CD4-positive, alpha-beta T cell (primary cell): ENCODE measurements at places on chromosomes 7 and 10. TPM values are rescaled to one million over a fixed set of nuclear protein-coding genes. Genes with fewer than 3 reads are reported as not detected.

DNA sequence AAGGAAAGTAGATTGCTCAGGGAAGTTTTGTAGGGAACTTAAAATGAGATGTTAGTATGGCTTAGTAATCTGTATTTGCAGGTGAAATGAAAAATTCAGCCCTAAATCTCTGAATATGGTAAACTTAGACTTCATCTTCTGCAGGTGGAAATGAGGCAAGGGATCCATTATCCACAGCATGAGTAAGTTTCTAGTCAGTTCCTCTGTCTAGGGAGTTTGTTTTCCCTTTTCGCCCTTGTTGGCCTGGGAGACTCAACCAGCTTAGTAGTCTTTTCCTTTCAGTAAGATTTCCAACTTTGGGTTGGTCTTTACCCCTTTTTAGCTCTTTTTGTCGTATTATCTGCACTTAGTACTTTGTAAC is 65.6 kb downstream of the ZEB1 start:
- no peak overlapping the region for H3K4me3 ChIP-seq
- H3K27ac ChIP-seq: no peak overlapping the region
- H3K27me3 ChIP-seq: no peaks in the 10 kb centered on the region
- peaks cover 2% of the 10 kb centered on the region for H3K4me1 ChIP-seq

GRCh38 chr10:104925232-104925851 is 284.3 kb downstream of the SORCS3 start:
- H3K27me3 ChIP-seq: no peaks in the 10 kb centered on the region
- H3K27ac ChIP-seq: no peak overlapping the region
- H3K4me3 ChIP-seq: no peak overlapping the region
- H3K36me3 ChIP-seq: no peaks in the 10 kb centered on the region
- H3K4me1 ChIP-seq: no peaks in the 10 kb centered on the region
- DNase-seq: no peak

DNA sequence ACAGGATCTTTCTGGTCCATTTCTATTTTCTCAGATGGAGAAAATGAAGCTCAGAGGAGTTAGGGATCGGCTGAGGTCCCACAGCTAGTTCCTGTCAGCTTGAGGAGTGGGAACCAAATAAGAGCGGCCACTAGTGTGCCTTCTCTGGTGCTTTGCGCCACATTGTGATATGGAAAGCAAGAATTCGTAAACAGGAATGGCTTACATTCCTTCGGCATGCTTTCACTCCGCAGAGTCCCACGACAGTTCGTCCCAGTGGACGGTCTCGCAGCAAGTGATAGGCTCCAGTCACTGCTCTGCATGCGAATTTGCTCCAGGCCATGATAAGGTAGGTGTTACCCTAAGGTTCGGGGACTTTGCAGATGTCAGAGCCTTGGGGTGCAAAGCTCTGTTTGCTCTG is 41.5 kb upstream of the PTF1A start:
- no peak for DNase-seq
- H3K27ac ChIP-seq: no peak overlapping the region
- H3K4me3 ChIP-seq: no peak overlapping the region
- H3K4me1 ChIP-seq: no peaks in the 10 kb centered on the region
- H3K27me3 ChIP-seq: no peaks in the 10 kb centered on the region

DNA sequence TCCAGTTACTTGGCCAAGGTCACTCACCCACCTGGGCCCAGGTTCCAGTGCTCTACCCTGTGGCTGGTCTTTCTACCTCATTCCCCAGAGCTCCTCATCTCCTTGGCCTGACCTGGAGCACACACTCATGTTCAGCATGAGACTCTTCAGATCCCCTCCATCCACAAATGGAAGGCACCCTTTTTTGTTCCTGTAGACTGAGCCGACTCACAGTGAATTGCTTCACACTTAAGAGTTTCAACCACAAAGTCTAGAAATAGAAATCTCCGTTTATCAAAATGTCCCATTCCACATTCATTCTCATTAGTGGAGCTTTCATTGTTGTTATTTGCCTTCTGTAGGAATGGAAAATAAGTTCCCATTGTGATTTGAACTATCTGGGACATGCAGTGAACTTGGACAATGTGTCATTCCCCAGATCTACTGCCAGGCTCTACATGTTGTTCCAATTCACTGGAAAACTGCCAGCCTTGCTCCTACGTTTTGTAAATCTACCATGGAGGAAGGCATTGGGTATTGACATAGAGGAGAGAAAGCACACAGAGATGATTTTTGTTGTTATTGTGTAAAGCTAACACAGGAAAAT is 125.3 kb upstream of the CELF2 start:
- no peaks in the 10 kb centered on the region for H3K4me1 ChIP-seq
- no peak overlapping the region for H3K27ac ChIP-seq
- DNase-seq: no peak
- no peaks in the 10 kb centered on the region for H3K36me3 ChIP-seq
- no peak overlapping the region for H3K4me3 ChIP-seq

DNA sequence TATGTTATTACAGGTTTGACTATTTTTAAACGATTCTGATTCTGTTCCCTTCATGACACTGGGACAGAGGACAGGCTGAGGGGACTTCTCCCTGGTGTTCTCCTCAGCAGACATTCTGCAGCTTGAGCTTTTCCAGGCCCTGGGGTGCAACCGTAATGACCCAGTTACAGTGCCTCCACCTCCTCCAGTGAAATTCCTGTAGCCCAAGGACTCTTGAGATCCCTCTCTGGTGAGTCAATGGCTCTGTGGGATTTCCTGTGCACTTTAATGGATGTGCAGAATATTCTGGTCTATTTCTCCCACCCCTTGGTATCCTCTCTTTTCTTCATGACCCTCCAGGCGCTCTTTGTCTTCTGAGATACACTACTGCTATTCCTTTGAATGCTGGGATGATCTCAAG is 319.3 kb downstream of the INHBA start:
- no peak overlapping the region for H3K27ac ChIP-seq
- H3K36me3 ChIP-seq: no peaks in the 10 kb centered on the region
- H3K4me3 ChIP-seq: no peak overlapping the region
- H3K4me1 ChIP-seq: no peaks in the 10 kb centered on the region
- no peaks in the 10 kb centered on the region for H3K27me3 ChIP-seq

DNA sequence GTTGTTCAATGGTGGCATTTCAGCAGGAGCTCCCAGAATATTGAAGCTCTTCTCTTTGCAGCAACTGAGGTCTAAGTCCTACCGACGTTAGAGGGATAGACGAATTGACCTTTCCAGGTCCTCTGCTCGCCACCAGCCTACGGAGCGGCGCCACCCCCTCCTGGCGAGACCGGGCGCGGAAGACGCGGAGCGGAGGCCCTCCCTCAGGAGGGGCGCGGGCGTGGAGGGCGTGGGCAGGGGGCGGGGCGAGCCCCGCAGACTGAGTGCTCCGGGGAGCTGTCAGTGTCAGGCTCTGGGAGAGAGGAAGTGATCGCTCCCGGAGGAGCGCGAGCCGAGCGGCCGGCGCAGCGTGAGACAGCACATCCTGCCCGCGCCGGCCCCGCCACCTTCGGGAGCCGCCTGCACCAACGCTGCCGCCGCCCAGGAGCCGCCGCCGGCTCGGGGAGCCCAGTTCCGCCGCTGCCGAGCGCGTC is at the start of gene DYNC1I1:
TSS of gene DYNC1I1 (plus strand) at position 257 of the 473 bp plus-strand sequence. CDS start 32,176 bp downstream, outside the sequence.
- no peaks in the 10 kb centered on the region for H3K36me3 ChIP-seq
- no peak within 1 kb of the TSS for H3K27ac ChIP-seq
- peaks cover 2% of the 10 kb centered on the region for H3K4me1 ChIP-seq
- H3K4me3 ChIP-seq: no peak within 1 kb of the TSS
- H3K27me3 ChIP-seq: peaks cover 12% of the 10 kb centered on the region

DNA sequence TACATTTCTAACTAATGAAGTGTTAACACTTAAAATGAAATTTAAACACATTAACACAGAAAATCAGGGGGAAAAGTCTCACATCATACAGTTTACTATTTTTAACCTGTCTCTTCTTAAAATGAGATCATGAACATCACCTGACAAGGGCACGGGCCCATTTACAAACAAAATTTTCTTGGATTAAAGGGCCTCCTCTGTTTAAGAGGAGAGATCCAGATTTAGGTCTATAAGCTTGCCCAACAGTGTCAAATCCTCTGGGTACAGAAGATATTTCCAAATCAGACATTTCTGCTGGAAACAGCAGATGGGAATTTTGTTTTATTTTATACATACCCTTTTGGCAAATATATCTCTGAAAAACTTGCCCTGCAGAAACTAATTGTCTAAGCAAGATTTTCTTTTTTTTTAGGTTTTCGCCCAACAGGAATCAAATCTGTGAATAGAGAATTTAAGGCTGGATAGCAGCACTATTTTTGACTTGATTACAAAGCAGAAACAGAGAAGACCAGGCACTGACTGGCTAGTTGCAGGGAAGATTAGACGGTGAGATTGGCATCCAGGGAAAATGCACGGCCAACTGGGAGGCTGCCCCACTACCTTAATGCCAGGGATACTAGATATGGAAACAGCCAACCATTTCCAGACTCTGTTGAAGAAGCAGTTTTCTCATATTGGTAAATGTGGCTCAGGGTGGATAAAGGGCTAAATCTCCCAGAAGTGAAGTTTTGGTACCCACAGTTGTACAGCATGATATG is 173.4 kb downstream of the LRRN3 start:
- no peak for DNase-seq
- no peaks in the 10 kb centered on the region for H3K27me3 ChIP-seq
- no peaks in the 10 kb centered on the region for H3K4me1 ChIP-seq
- H3K27ac ChIP-seq: no peak overlapping the region
- H3K4me3 ChIP-seq: no peak overlapping the region

DNA sequence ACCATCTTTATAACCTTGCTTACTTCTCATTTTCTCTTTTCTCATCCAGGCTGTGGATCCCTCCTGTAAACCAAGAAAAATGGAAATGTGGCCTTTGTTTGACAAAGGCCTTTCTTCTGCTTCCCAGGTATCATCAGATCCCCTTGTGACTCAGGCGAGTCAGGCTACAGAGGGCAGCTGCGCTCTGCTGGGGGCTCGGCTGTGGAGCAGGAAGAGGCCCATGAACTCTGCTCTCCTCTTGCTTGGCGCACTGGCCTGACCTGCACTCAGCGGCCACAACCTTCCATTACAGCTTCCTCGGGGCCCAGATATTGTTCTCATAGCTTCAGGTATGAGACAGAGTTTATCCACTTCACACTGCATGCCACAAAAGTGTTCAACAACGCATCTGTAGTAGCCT is 457.6 kb upstream of the COBL start:
- H3K36me3 ChIP-seq: no peaks in the 10 kb centered on the region
- H3K4me1 ChIP-seq: no peaks in the 10 kb centered on the region
- no peak overlapping the region for H3K4me3 ChIP-seq

DNA sequence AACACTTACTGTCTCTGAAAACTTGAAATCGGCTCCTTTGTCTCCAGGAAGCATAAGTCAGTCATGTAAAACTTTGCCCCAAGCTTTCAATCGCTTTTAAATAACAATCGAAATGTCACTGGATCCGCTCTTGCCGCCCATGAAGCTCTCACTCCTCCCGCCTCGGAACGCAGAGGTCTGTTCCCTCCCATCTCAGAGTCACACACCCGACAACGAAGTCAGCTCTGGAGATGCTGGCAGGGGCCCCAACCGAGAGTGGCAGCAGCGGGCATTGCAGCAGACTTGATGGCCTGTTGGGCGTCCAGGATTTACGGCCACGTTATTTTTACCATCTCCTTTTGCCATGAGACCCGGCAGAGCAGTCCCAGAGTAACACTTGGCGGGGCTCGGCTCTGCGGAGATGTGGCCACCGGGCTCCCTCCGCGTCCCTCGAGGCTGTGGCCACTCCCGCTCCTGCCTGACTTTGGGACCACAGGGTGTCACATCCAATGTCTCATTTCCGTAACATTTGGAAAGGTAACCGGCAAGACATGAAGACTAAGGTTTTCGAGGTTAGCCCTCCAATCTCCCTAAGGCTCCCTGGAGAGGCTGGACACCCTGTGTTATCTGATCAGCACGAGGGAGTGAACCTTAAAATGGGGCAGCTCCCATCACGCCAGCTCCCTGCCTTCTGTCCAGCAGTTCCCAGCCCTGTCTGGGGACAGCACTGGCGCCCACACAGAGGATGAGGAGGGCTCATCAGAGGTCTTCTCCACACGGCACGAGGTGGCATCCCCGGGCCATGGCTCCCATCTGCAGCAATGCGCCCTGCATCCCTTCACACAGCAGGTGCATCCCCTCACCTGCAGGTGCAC is 62.8 kb upstream of the ADGRA1 start:
- no peak overlapping the region for H3K4me3 ChIP-seq
- no peak for DNase-seq
- H3K36me3 ChIP-seq: no peaks in the 10 kb centered on the region
- H3K27me3 ChIP-seq: no peaks in the 10 kb centered on the region
- no peak overlapping the region for H3K27ac ChIP-seq

GRCh38 chr7:25911738-25912607 is 240.0 kb upstream of the NFE2L3 start:
- no peaks in the 10 kb centered on the region for H3K4me1 ChIP-seq
- no peak overlapping the region for H3K4me3 ChIP-seq
- peaks cover 10% of the 10 kb centered on the region for H3K27me3 ChIP-seq
- no peak for DNase-seq
- no peaks in the 10 kb centered on the region for H3K36me3 ChIP-seq

- H3K4me3 ChIP-seq: no peak overlapping the region
- H3K36me3 ChIP-seq: no peaks in the 10 kb centered on the region
- H3K4me1 ChIP-seq: no peaks in the 10 kb centered on the region
- H3K27me3 ChIP-seq: no peaks in the 10 kb centered on the region
These were observed 65.8 kb downstream of the ADARB2 start for GRCh38 chr10:1671366-1672000.

GRCh38 chr7:34184466-34184865 is 279.1 kb downstream of the BMPER start:
- H3K27ac ChIP-seq: no peak overlapping the region
- no peak overlapping the region for H3K4me3 ChIP-seq
- no peaks in the 10 kb centered on the region for H3K36me3 ChIP-seq
- no peaks in the 10 kb centered on the region for H3K27me3 ChIP-seq
- no peak for DNase-seq
- H3K4me1 ChIP-seq: no peaks in the 10 kb centered on the region

GRCh38 chr7:96685353-96685752 is 24.3 kb downstream of the SEM1 start:
- no peaks in the 10 kb centered on the region for H3K4me1 ChIP-seq
- H3K27me3 ChIP-seq: no peaks in the 10 kb centered on the region
- peaks cover 9% of the 10 kb centered on the region for H3K36me3 ChIP-seq
- H3K27ac ChIP-seq: no peak overlapping the region
- no peak for DNase-seq

DNA sequence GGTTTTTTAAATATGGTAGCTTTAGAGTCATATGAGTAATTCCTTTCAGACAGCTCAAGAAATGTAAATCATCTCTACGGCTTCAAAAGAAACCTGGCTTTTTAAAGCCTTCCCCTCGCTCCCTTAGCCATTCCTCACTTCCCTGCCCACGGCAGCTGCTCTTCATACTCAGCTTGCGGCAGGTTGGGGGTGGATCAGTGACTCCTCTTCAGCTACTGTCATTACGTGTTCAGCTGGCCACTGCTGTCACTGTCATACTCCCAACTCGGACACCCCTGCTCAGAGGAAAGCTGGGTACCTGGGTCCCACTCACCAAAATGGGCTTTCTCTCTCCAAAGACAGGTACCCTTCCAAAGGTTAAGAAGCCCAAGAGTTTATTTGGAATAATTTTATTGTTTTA is 6.6 kb downstream of the YWHAG start:
- H3K27me3 ChIP-seq: no peaks in the 10 kb centered on the region
- H3K4me3 ChIP-seq: no peak overlapping the region
- no peak overlapping the region for H3K27ac ChIP-seq

GIMAP2 gene
- total RNA-seq: 65.1 TPM

LRRTM3 gene
- total RNA-seq: not detected

PDZD7 gene
- 1.7 TPM for total RNA-seq

POLR2J3 gene
- total RNA-seq: 90.6 TPM
